Stimulated activated CD4-positive, alpha-beta T cell treated with anti-CD3 and anti-CD28 coated beads, Interleukin-2, amount 100 ng/mL, for 48 hours (primary cell): ENCODE measurements at places on chromosomes 1 and 21.

- DNase-seq, result no peak
These were observed 33.7 kb downstream of the PSEN2 start for GRCh38 chr1:226903819-226904716.

DNA sequence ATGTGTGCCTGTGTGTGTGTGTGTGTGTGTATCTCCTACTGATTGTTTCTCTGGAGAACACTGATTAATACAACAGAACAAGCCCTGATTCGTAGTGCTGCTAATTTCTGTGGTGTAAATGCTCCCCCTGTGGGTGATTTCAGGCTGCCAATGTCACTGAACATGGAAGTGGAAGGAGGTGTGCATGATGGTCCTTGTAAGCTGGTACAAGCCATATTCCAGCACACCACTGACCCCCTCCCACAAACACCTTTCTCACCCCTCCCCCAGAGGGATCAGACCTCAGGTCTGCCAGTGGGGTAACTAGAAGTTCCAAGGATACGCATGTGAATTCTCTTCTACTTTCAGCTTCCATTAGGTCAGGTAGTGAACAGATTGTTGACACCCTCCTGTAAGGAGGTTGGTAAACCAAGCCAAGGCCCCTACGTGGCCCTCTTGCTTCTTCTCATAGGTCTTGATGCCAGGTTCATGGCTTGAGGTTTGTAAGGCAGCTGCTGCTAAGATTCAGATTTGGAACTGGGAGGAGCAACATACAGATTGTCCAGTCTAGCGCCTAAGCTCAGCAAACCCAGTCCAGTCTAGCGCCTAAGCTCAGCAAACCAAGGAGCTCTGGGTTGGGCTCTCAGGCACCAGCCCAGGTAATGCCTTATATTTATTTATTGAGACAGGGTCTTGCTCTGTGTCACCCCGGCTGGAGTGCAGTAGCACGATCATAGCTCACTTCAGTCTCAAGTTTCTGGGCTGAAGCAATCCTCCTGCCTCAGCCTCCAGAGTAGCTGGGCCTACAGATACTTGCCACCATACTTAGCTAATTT is 38.7 kb downstream of the DHCR24 start:
- DNase-seq, result no peak

- DNase-seq, result no peak
These were observed 96.6 kb downstream of the ZFYVE9 start for GRCh38 chr1:52238474-52238873.

GRCh38 chr1:219564109-219564508 is 48.8 kb downstream of the ZC3H11B start:
- DNase-seq, result no peak

GRCh38 chr1:200458780-200459179 is 48.9 kb upstream of the ZNF281 start:
- no peak for DNase-seq

DNA sequence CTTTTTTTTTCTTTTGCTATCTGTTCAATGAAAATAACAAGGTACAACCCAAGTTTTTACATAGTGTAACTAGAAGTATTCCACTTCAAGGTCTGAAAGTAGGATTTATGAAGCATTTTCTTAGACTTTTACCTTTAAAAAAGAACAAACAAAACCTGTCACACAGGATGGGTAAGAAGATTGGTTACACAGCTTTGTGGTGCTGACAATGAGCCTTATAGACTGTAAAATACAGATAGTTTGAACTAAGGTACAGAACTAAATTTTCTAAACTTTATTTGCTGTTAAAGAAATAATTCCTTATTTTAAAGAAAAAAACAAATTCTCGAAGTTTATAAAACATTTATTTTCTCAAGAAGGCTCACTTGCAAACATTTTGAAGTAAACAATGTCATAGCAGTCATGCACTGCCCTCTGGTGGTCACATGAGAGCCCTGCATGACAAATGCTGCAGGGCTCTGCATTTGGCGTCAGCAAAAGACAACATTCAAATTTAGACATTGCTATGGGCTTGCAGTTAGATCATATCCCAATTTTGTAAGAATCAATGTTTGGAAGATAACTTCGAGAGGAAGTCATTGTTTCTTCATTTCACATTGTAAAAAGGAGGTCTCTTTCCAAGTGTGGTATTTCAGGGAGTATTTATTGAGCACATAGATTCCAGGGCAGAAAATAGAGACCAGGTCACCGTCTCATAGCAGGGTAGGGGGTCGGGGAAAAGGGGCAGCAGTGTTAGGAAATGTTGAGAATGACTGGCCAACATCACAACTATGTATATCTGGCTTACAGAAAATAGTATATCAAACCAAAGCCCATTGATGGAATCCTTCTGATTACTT is 115.3 kb upstream of the FMN2 start:
- peak; percentile 43 for DNase-seq

DNA sequence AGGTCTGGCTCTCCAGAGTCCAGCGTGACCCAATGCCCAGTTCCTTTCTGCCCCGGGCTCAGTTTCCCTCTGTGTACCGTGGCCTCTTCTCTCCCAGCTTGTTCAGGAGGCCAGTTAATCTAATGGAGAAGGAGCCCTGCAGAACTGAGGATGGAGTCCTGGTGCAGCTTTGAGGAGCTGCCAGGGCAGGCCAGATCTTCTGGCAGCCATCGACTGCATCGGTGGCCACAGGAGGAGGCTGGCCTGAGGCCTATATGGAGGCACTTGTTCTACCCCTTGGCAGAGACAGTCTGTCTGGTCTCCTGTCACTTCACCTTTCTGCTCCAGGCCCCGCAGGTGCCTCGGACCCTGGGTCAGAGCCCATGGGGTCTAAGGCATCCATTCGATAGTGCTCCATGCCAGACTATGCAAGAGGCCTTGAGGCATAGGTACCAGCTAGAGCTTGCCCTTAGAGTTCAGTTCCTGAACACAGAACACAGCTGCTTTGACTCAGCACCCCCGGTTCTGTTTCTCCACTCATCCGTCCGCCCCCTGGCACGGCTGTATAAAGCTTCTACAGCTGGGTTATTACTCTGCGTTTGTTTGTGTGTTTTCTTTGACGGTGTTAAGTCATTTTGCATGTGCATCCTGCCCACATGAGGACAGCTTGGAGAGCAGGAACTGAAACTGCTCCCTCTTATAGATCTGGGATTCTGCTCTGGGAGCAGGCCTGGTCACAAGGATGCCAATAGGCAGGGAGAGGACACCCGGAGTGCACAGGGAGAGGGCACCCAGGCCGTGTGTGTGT is 18.5 kb upstream of the LRRN2 start:
- no peak for DNase-seq

GRCh38 chr1:18608534-18608933 is 22.1 kb upstream of the PAX7 start:
- no peak for DNase-seq

GRCh38 chr1:5580926-5581325 is 411.3 kb downstream of the NPHP4 start:
- no peak for DNase-seq

GRCh38 chr1:107232426-107232825 is 91.6 kb downstream of the NTNG1 start:
- no peak for DNase-seq

DNA sequence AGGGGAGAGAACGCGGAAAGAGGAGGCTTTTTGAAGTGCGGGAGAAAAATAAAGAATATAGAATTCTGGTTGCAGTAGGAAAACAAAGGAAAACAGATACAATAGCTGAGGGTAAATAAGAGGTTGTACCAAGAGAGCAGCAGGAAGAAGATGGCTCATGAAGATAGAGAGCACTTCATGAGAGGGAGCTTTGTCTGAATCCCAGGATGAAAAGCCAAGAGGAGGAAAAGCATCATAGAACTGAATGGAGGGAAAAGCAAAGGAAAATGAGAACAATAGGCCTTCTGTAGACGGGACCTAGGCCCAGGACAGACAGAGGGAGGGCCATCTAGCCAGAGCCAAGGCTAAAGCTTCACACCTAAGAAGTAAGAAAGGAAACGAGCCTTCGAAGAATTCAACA is 49.5 kb downstream of the ATP6V1G3 start:
- DNase-seq, result no peak

DNA sequence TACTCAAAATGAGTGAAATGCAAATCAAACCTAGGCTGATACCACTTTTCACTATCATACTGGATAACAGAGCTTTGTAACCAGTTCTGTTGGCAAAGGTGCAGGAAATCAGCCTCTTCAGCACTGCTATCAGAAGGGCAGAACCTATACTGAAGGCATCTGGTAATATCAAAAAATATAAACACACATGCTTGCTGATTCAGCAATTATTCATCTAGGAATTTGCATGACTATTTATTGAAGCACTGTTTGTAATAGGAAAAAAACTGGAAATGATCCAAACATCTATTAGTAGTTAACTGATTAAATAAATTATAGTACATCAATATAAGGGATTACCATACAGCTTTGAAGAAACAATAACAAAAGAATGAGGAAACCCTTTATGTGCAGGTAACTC is 21.4 kb downstream of the ARHGAP29 start:
- DNase-seq, result no peak

DNA sequence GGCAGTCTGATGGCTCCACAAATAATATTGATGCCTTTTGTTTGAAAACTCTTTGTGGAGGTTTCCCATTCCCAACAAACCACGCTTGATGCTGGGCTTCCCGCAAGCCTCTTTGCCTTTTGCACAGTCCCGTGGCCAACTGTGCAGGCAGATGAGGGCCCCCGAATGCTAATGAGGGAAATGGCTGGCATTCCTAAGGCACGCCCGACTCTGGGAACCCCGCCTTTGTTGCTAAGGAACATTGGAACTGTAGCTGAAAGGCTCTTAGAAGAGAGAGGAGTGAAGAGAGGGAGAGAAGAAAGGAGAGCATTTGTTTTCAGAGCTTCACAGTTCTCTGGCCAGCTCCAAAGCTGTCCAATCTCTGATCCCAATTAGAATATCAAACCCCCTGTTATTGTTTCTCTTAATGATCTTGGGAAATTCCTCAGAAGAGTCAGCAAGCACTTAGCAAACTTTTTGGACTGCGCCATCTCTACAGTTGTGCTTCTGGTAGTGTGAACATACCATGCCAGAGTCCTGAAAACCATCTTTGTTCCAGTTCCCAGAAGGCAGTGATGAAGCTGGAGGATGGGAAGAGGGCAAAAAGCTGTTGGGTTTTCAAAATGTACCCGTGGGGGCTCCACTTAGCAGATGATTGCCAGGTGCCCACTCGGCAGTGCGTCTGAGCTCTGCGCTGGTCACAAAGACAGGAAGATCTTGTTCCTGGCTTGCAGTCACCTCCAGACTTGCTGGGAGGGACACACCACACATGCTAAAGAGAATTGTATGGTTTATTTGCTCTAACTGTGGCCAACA is 60.1 kb upstream of the CYP2J2 start:
- no peak for DNase-seq

DNA sequence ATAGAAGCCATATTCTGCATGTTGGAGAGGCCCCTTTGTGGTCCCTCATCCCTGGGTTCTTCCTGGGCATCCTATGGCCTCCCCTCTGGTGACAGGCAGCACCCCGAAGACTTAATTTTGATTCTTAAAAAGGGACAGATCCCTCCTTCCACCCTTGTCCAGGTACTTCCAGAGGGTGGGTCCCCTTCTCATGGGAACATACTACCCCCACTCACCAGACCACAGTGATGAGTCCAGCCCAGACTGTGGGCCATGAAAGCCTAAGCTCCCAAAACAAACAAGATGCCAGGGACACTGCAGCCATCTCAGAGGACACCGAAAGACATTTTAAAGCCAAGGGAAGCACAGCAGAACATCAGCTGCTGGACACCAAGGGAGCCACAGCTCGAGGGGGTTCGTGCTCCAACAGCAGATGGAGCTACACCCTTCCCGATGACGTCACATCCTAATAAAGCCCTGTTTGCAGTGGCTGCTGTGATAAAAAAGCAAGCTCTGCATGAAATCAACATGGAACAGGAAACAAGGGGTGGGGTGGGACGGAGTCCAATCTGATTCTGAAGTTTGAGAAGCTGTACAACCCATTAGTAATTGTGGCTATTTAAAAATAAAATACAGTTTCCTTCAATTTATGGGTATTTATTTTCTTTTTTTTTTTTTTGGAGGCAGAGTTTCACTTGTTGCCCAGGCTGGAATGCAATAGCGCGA is 32.4 kb downstream of the GNB1 start:
- no peak for DNase-seq

- no peak for DNase-seq
These were observed 9.8 kb downstream of the ERRFI1 start for GRCh38 chr1:8016210-8016894.

GRCh38 chr1:172135076-172135672 is 285.3 kb upstream of the C1orf105 start:
- no peak for DNase-seq

GRCh38 chr1:53733447-53733931 is 5.5 kb downstream of the GLIS1 start:
- DNase-seq, result no peak

DNA sequence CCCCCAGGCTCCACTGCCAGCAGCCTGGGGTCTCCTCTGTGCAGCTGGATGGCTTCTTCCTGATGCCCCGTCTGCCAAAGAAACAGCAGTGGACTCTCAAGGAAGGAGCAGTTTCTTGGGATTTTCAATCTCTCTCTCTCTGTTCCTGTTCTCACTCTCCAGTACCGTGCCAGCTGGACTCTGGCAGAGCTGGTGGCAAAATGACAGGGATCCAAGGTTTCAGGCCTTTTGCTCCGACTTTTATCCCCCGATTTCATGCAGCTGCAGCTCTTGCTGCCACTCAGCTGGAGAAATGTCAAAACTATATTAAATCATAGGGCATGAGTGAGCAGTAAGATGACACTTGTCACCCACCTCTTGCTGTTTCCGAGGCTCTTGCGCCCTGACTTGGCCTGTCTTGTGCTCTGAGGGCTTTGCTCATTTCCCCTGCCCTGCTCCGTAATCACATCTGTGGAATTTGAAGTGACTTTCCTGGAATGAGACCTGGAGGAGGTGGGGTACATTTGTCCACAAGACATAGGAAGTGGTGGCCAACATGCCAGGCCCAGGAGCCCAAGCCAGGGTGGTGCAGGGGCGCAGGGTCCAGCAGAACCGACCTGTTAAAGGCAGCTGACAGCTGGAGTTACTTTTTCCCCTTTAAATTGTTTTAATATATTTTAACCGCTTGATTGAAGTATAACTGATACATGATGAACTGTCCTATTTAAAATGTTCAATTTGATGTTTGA is 576.2 kb downstream of the PTPRU start:
- no peak for DNase-seq

GRCh38 chr1:14873677-14874076 is 275.2 kb downstream of the KAZN start:
- DNase-seq, result no peak

DNA sequence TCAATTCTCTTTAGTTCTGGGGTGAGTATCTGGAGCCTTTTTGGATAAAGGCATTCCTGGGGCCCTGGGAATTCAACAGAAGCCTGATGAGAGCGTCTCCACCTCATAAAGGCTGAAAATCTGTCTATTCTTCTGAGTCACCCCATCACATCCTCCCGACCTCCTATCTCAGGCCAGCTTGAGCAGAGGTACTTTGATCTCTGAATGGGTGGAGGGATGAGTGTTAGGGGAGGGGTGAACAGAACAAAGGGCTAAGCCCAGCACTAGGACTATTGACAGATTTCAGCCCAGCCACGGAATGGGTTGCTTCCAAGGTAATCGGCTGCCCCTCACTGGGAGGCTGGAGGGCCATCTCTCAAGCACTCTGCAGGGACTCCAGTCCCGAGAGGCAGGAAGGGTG is 2.5 kb upstream of the MYBPH start:
- no peak for DNase-seq

DNA sequence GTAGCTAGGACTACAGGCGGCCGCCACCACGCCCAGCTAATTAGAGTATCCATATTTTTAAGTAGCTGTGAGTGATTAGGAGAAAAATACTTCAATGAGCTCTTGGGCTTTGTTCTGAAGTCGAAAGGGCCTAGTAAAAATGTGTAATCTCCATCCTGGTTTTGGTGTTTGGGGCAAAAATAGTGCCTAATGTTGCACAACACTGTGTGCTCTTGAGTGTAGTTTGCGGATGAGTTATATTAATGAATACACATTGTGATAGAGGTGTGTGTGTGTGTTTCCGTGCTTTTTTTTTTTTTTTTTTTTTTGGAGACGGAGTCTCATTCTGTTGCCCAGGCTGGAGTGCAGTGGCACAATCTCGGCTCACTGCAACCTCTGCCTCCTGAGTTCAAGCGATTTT is 6.3 kb upstream of the ARID1A start:
- no peak for DNase-seq
